Testis (tissue), 5 donors: ENCODE measurements at places on chromosomes 7 and 10.

DNA sequence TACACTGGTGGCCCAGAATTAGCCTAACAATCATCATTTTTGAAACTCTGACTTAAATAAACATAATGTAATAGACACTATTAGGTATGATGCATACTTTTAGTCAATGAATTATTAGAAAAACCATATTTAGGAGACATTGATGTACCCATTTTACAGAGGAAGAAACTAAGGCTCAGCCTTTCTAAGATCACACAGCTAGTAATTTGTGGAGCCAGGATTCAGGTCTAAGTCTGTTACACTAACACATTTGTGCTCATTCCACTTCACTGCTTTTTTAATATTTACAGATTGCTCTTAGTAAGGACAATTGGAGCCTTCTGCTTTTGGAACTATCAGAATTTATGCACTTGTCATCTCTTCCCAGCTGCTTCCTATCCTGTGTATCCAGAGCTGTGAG, 8.9 kb downstream of the CFAP43 start:
- no peak for DNase-seq

DNA sequence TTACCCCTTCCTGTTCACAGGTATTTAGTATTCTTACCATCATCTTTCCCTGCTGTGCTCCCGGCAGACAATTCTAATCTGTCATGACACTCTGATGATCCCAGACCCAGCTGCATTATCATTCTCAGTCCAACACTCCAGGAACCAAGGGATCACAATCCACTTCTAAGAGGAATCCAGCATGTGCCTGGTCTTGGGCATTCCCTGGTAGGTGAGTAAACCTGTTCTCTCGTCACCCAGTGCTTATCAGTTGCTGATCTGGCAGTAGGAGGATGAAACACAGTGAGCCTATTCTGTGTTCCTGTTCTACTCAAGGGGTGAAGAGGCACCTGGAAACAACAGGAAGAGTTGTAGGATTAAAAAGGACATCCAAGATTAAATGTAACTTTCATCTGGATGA, 1.3 kb upstream of the DMBT1 start:
- DNase-seq: no peak

DNA sequence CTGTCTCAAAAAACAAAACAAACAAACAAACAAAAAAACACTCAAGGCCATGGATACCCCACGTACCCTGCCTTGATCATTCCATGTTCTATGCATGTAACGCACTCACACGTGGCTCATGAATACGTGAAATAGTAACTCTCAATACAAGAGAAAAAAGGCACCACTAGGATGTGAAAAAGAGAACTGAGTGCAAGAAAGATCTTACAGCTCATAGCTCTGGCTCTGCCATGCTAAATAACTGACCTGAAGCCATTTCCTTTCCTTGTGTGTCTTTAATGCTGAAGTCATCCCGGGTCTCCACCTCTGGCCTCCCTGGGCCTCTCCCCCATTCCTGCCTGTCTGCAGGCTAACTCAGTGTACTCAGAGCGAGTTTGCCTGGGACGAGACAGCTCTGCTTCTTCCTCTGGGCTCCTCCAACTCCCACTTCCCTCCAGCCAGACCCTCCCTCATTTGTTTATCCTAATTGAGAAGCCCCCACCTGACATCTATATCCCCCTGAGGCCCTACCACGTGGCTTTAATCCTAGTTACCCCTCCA, 117.3 kb downstream of the PRPF18 start:
- no peak for DNase-seq

DNA sequence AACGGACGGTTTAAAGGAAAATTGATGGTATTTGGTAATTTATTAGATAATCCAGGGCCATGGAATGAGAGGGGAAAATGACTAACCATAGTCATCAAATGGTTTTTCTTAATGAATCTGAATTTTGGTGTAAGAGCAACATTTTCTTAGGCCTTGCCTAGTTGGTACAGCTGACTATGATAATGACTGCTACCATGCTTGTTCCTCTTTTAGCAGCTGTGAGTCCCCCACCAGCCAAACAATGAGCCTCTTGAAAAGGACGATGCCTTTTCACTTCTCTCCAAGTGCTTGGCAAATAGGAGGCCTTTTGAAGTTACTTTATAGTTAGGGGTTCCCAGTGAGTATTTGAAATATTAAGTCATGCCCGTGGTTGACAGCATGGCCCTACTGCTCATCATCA, 53.0 kb downstream of the TRUB1 start:
- no peak for DNase-seq

- no peak for DNase-seq
These were observed 761.1 kb downstream of the IPMK start for GRCh38 chr10:57506414-57507094.

GRCh38 chr7:89232-90019, 102.9 kb upstream of the FAM20C start:
- DNase-seq: no peak

DNA sequence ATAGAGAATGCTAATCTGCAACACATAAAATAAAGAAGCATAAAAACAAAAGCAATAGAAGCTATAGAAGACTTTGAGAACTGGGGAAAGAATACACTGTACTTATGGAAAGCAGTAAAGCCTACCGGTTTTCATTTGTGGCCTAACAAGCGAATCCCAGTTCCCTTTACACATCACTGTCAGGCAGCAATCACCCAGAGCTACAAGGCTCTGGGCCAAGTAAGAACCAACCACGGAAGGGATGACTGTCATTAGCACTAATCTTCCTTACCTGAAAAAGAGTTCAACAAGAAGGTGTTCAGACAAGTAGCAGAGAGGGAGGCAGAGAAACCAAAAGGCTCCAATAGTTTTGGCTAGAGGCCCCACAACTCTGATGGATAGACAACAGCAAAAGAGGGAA, 15.0 kb downstream of the CCDC6 start:
- no peak for DNase-seq
